ENCODE measurements at places on chromosomes 4 and X. TPM values are rescaled to one million over a fixed set of nuclear protein-coding genes. Genes with fewer than 3 reads are reported as not detected.

GRCh38 chr4:8079031-8079885, 79.4 kb downstream of the ABLIM2 start:
- H3K4me1 ChIP-seq = peaks cover 18% of the 10 kb centered on the region
- no peak overlapping the region for H3K4me3 ChIP-seq
- H3K27ac ChIP-seq = no peak overlapping the region
- no peaks in the 10 kb centered on the region for H3K36me3 ChIP-seq
- H3K27me3 ChIP-seq = no peaks in the 10 kb centered on the region
- DNase-seq = no peak

DNA sequence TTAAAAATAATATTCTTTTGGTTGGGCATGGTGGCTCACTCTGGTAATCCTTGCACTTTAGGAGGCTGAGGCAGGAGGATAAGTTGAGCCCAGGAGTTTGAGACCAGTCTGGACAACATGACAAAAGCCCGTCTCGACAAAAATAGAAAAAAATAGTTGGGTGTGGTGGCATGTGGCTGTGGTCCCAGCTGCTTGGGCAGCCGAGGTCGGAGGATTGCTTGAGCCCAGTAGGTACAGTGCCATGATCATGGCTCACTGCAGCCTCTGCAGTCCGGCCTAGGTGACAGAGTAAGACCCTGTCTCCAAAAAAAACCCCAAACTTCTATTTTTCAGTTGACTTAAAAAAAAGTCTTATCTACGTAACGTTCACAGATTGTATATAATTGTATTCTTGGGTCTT, 23.9 kb downstream of the UBE2K start:
- H3K4me1 ChIP-seq = no peaks in the 10 kb centered on the region
- H3K36me3 ChIP-seq = no peaks in the 10 kb centered on the region
- no peaks in the 10 kb centered on the region for H3K27me3 ChIP-seq
- DNase-seq = no peak
- H3K27ac ChIP-seq = peak overlapping the region; percentile 25

The FBXW7 gene
- total RNA-seq = 43.9 TPM

DNA sequence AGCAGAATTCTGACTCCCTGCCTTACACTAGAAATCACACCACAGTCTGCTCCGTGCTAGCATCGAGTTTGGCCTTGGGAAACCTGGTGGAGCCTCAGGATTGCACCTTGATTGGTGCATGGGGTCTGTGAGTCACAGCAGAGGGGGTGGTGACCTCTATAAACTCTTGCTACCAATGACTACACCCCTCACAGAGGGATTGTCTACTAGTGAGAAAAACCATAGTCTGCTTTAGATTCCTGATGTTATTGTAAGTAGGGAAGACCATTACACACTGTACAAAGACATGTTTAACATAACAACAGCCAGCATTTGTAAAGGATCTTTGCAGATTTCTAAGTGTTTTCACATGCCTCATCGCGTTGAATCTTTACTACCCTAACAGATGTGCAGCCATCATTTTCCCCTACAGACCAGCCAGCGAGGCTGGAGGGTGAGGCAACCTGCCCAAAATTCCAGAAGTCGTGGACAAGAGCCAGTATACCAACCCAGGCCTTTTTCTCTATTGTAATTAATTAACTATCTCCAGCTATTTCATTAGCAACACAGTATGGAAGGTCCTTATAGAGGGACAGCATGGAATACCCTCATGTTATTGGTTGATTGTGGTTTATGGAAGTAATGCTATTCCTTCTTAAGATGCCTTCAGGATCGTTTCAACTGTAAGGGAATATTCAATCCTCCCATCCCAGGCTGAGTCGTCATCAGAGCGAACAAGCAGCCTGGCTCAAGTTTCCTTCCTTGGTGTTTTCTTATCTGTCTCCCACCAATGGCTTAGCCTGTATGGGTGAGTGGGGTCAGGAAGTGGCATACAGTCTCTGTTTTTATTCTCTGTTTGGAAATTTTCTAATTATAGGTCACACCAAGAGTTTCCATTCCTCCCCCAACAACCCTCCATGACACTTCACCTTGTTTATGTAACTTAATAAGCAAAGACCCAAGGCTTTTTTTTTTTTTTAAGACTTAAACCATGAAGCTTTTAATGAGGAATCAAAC, 55.9 kb upstream of the KDR start:
- H3K27me3 ChIP-seq = no peaks in the 10 kb centered on the region
- H3K36me3 ChIP-seq = no peaks in the 10 kb centered on the region
- peaks cover 15% of the 10 kb centered on the region for H3K4me1 ChIP-seq
- peak; percentile 32 for DNase-seq
- H3K27ac ChIP-seq = no peak overlapping the region

DNA sequence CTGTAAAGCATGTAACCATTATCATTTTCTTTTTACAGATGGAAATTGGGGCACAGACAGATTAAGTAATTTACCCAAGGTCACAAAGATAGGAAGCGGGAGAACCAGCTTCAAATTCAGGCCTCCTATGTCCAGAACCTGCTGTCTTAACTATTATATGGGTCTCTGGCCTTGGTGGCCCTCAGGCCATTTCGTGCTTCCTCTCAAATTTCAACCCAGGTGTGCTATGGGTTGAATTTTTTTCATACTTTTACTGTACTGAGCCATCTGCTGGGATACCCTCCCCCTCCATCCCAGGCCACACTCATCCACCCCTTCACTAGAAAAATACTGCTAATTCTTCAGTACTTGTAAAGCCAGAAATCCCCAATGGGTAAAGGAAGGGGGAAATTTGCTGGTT, 42.3 kb downstream of the KLF3 start:
- no peaks in the 10 kb centered on the region for H3K27me3 ChIP-seq
- H3K36me3 ChIP-seq = no peaks in the 10 kb centered on the region
- H3K4me3 ChIP-seq = no peak overlapping the region

- H3K4me1 ChIP-seq = no peaks in the 10 kb centered on the region
- no peak overlapping the region for H3K4me3 ChIP-seq
- no peak overlapping the region for H3K27ac ChIP-seq
- no peaks in the 10 kb centered on the region for H3K27me3 ChIP-seq
These were observed 12.5 kb upstream of the RAB28 start for GRCh38 chr4:13496605-13497004.

- no peak overlapping the region for H3K27ac ChIP-seq
- H3K36me3 ChIP-seq = no peaks in the 10 kb centered on the region
- H3K4me1 ChIP-seq = no peaks in the 10 kb centered on the region
- H3K4me3 ChIP-seq = no peak overlapping the region
These were observed 24.1 kb downstream of the SOX3 start for GRCh38 chrX:140480765-140481164.

DNA sequence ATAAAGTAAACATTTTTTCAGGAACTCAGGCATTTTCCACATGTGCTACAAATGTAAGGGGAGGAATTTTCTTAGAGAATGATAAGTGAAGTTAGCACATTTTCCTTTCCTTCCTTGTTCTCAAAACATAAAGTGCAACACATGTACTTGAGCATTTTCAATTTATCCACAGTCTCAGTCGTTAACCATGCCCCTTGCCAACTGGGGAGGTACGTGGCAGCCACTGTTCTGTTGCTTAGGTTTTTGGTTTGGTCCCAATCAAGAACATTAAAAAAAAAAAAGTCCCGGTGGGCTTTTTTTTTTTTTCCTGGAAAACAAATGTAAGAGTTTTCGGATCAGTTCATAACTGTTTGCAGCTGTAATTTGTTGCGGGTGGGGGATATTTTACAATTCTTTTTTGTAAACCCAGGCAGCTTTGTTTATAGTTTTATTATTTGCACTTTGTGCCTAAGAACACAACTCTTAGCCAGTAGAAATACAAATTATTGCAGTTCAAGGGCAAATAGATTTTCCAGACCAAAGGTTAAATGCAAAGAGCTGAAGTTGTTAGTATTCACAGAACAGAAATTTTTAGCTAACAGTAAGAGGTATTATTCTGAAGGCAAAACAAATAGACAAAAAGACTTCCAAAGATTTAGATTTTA, 112.1 kb upstream of the NAP1L5 start:
- H3K36me3 ChIP-seq = no peaks in the 10 kb centered on the region
- DNase-seq = no peak
- no peak overlapping the region for H3K4me3 ChIP-seq
- no peak overlapping the region for H3K27ac ChIP-seq
- no peaks in the 10 kb centered on the region for H3K4me1 ChIP-seq
- no peaks in the 10 kb centered on the region for H3K27me3 ChIP-seq

DNA sequence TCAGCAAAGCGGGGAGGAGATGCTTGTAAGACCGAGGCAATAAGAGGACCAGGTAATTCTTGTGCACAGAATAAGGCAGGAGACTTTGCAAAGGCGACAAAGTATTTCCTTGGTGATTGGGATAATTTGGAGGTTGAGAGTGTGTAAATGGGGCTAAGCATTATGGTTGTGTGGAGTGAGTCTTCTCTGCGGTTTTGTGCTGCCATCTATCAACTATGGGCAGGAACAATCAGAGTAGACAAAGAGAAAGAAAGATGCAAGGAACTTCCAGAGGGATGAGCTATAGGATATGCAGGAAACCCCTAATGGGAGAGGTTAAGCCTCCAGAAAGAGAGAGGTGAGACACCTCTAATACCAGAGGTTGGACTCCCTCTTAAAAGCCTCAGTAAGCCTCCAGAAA, 339.8 kb downstream of the PAPSS1 start:
- no peaks in the 10 kb centered on the region for H3K4me1 ChIP-seq
- no peak for DNase-seq
- H3K36me3 ChIP-seq = no peaks in the 10 kb centered on the region
- no peak overlapping the region for H3K27ac ChIP-seq

DNA sequence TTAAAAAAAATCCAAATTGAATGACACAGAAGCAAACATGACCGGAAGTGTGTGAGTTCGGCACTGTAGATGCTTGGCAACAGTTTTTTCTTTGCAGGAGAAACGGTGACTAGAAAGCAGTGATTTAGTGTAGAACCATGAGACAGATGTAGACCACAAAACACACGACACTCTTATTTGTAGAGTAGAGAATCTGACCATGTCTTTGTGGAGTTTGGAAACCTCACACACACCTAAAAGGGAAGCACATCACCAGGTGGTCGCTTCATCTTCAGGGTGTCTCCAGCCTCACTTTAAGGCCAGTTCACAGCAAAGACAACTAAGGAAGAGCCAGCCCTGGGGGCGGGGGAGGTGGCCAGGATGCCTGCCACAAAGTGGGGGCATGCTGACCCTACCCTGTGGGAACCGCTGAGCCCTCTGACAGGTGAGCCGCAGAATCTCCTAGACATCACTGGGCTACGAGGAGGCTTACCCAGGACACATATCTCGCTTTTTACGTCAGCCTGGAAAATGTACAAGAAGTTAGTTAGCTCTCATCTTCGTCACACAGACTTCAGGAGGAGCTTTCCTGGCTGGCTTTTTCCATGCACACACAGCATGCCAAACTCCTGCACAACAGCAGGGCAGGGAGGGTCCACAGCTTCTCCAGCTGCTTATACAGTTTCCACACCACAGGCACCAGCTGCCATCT, 64.4 kb upstream of the PDLIM3 start:
- DNase-seq = no peak
- no peaks in the 10 kb centered on the region for H3K36me3 ChIP-seq
- H3K27ac ChIP-seq = no peak overlapping the region
- no peak overlapping the region for H3K4me3 ChIP-seq
